ENCODE measurements at places on chromosomes 5 and 9.

DNA sequence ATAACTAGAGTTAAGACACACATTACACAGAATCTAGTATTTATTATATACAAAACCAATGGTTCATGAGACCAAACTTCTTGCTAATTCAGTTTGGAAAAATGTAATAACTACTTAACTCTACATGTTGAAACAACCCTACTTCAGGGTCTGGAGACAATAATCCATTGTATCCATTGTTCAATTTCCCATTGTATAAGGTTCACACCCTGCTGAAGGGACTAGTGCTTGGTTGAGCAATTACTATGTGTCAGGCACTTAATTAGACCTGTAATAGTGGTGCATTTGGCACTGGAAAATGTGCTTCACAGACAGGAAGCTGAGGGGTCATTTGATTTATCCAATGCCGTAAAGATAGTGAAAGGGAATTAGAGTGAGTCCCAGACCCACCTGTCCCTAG, 114.3 kb upstream of the PAPPA start:
- DNase-seq: no peak

DNA sequence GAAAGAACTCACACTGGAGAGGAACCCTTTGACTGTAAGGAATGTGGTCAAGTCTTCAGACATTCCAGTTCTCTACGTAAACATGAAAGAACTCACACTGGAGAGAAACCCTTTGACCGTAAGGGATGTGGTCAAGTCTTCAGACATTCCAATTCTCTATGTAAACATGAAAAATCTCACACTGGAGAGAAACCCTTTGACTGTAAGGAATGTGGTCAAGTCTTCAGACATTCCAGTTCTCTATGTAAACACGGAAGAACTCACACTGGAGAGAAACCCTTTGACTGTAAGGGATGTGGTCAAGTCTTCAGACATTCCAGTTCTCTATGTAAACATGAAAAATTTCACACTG, 32.6 kb downstream of the MAPK9 start:
- DNase-seq: no peak

DNA sequence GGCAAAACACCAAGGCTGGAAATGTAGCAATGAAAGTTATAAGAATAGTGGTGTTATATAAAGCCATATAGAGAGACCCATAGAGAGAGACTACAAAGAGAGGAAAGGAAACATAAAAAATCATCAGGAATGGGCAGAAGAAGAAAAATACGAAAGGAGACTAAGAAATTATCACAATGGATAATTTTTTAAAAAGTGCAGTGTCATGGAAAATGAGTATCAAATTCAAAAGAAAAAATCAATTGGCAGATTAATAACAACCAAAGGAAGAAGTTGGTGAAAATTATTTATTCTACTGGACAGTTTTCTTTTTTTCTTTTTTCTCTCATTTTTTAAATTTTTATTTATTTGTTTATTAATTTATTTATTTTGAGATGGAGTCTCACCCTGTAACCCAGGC, 1488.4 kb upstream of the WWC1 start:
- no peak for DNase-seq

- DNase-seq: no peak
These were observed 538.5 kb upstream of the DMAC1 start for GRCh38 chr9:8337834-8338766.

GRCh38 chr5:67842806-67843205, 372.8 kb upstream of the PIK3R1 start:
- DNase-seq: no peak

DNA sequence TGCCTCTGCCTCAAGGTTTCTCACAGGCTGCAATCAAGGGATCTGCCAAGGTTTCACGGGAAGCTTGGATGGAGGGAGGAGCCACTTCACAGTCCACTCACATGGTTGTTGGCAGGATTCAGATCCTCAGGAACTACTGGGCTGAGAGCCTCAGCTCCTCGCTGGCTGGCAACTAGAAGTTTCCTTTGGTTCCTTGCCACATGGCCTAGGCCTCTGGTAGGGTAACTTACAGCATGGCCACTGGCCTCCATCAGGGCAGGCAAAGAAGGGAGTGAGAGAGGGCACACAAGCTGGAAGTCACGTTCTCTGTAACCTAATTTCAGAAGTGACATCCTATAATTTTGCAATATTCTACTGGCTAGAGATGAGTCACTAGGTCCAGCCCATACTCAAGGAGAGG, 32.2 kb downstream of the SPOCK1 start:
- peak; percentile 20 for DNase-seq

GRCh38 chr5:62312674-62313073, 6.7 kb downstream of the KIF2A start:
- no peak for DNase-seq

GRCh38 chr9:97501972-97502221, 431 bp downstream of the TMOD1 start:
- DNase-seq: no peak

DNA sequence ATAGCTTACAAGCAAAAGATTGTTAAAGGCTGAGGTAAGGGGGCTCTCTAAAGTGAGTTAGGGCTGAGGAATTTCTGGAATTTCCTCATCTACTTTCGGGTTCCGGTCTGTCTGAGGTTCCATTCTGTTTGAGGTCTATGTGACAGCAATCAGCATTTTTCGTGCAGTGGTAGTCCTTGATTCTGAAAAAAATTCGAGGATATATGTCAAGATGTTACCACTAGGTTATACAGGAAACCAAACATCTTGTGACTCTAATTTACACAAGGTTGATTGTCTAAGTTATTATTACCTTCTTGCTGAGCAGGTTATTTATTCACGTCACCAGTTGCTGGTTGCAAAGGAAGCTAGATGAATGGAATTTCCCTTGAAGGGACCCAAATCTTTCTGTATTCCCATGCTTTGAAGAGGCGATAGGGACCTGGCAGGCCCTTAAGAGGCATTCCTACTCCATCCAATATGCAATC, 35.2 kb downstream of the RLN2 start:
- DNase-seq: no peak

GRCh38 chr9:134032456-134033222, 7.4 kb downstream of the BRD3OS start:
- no peak for DNase-seq

DNA sequence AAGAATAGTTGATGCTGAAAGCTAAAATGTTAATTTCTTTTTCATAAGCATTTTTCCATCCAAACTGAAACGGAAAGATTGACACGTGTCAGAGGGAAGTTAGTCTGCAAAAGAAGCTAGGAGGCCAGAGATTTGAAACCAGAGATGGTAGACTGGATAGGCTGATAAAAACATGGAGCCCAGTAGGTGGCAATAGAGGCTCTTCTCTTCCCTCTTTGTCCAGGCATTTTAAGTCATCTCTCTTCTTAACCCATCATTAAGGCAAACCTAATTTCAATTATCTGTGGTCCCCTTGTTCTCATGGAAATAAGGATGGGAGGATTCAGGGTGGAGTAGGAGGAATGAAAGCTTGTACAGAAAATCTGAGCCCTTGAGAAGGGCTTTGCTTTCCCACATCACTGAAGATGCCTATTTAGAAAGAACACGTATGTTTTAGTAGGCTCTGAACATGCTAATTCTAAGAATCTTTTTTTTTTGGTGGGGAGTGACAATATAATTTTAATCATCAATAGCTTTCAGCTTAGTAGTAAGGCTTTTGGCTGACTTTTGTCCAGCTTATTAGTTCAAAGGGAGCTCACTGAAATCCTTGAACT, 66.6 kb downstream of the ZNF474 start:
- DNase-seq: no peak

DNA sequence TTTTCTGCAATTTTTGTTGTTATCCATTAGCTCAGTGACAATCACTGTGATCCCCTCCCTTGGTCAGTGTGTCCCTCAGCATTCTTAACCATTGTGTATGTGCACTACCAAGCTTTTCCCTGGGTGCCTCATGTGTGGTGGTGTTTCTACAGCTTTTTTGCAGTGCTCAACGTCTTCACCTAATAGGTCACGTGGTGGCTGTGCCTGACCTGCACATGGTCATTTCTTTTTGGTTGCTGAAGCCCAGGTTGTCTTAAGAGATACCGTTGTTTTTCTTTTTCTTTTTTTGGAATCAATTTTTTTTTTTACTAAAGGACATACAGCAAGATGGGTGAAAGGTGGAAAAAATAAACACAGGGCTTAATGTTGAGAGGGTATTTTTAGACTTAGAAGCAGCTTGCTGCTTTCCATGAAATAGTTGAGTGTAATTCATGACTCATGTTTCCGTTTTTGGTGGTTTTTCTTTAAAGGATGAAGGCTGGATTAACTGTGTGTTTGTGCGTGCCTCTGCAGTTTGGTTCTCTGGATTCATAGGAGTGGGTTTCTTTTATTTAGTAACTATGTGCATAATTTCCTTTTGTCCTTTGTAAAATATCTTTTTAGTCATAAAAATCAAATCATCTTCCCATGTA, 22.2 kb downstream of the SH3GL2 start:
- DNase-seq: no peak

- DNase-seq: no peak
These were observed 279.2 kb upstream of the NREP start for GRCh38 chr5:112036206-112036605.

DNA sequence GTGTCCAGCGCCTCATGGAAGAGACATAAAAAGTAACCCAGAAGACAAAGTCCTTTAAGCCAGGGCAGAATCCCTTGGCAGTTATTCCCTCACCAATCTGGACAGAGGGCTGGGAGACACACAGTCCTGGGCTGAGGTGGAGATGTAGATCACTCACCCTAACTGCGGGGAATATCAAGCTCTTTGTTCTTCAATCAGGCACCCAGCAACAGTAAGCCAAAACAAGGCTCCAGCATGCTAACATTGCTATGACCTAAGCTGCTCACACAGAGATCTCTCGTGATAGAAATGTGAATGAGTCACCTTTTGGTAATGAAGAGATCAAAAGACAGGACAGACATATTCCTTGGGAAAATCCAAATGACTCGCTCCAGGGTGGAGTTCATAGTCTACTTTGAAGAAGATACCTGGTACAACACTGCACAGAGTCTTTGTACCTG, 101.3 kb downstream of the FBN2 start:
- peak; percentile 23 for DNase-seq

DNA sequence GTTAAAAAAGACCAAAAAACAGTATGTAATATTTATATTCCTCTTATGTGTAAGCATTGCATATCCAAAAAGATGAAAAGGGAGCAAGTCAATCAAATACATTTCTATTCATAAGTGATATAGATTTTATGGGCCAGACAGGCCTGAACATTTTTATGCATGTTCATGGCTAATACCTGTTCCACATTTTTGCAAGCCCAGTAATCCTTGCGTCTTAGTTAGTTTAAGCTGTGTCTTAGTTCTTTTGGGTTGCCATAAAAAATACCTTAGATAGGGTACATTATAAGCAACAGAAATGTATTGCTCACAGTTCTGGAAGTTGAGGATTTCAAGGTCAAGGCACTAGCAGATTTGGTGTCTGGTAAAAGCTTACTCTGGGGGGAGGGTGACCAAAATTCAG, 342.1 kb downstream of the TAF11L14 start:
- no peak for DNase-seq

DNA sequence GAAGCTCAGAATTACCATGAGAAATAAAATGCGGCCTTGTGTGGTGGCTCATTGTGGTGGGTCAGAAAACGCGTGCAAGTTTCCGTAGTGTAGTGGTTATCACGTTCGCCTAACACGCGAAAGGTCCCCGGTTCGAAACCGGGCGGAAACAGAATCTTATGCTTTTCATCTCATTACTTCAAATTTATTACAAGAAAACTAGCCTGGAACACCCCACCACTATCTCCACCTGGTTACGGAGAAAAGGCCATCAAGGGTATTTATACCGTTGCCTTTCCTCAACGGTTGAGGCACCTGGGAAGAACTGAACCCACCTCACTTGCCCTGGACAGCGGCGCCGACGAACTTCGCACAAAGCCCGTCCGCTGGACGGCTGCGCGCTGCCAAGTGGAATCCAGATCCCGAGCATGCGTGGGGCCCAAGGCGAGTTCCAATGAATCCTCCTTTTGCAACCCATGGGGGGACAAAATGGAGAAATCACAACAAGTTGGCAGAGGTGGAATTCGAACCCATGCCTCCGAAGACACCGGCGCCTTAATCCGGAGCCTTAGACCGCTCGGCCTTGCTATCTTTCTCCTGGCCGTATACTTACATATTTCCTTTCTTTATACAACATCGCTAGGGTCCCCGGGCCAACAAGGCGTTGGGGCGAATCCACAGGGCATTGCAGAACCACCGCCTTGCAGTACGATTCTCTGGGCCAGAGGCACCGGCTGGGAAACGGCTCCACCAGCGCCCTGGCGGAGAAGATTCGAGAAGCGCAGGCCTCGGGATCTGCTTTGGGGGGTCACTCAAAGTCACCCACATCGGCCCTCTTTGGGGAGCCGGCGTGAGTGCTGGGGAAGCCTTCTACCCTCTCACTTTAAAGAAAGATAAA, 16.9 kb downstream of the OR2V2 start:
- DNase-seq: no peak

- no peak for DNase-seq
These were observed 1.4 kb downstream of the SNX18 start for GRCh38 chr5:54518818-54519508.

- no peak for DNase-seq
These were observed 19.4 kb downstream of the EFNA5 start for GRCh38 chr5:107651325-107651724.

- no peak for DNase-seq
These were observed 169.2 kb downstream of the HSPA4 start for GRCh38 chr5:133220851-133221674.

DNA sequence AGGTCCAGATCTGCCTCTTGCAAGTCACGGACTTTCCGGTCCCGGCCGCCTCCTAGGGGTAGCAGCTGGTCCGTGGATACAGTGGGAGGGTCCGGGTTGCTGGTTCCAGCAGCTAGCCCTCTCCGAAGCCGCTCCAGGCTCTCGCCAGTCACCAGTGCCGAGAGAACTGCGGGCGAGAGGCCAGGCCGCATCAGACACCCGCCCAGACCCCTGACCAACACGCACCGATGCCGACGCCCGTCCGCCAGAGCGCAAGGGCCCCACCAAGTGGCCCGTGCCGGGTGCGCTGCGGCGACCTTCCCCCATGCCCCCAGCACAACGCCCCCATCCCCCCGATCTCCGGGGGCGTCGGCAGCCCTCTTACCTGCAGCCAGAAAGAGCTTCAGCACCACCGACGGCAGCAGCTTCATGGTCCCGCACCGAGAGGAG, 470 bp downstream of the HBEGF start:
- DNase-seq: no peak

GRCh38 chr5:137209232-137209809, 289.8 kb downstream of the SPOCK1 start:
- no peak for DNase-seq

DNA sequence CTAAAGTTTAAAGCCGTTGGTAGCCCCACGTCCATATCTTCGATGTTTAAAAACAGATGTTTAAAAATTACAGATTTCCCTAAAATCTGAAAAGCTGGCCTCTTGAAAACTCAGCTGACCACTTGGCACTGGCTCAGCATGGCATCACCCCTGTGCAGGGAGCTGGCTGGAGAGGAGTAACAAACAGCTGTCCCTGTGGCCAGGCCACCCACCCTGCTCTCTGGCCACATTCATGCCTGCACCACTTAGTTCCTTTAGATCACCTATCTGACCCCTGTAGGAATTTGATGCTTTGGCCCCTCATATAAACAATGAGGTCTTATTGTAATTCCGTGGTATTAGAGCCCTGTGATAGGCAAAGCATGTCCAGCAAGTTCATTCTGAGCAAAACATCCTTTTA, 107.5 kb downstream of the FRMD3 start:
- no peak for DNase-seq
